Chondrocyte (in vitro differentiated cells): ENCODE measurements at places on chromosomes 1 and 21.

DNA sequence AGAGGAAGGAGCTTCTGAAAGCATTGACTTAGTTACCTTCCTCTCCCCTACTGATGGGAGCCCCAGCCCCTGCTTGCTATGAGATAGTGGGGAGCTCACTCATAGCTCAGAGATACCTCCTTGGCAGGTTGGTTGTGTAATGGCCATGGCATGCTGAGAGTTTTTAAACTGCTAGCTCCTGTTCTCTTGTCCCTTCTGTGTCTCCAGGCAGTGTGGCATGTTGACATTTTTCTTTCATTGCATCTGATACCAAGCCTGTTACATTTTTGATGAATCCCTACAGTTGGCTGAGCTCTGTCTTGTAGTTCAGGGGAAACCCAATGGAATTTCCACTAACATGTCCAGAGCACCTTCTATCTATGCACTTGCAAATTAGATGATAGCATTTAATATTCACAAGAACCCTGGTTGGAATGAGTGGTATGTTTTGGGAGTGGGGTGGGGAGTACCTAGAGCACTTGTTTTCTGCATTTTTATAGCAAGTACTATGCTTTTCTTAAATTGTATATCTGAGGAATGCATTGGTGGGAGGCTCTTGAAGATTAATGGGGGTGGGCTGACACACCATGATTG lies 39.1 kb upstream of the EFCAB14 start:
- no peak for DNase-seq

DNA sequence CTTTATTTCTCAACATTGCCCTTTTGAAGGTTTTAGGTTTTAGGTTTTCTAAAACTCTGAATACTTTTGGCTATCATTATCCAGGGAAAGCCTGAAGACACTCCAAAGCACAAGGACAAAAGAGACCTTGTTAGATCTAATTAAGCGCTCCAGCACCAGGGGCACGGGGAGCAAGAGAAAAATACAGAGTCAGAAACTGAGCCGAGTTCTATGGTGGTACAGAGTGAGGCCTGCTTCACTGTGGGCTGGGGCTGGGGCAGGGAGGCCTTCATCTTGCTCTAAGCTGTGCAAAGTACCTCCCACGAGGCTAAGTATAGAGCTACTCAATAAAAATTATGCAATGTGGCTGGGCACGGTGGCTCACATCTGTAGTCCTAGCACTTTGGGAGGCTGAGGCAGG lies 19.7 kb upstream of the RAB4A start:
- no peak for DNase-seq

DNA sequence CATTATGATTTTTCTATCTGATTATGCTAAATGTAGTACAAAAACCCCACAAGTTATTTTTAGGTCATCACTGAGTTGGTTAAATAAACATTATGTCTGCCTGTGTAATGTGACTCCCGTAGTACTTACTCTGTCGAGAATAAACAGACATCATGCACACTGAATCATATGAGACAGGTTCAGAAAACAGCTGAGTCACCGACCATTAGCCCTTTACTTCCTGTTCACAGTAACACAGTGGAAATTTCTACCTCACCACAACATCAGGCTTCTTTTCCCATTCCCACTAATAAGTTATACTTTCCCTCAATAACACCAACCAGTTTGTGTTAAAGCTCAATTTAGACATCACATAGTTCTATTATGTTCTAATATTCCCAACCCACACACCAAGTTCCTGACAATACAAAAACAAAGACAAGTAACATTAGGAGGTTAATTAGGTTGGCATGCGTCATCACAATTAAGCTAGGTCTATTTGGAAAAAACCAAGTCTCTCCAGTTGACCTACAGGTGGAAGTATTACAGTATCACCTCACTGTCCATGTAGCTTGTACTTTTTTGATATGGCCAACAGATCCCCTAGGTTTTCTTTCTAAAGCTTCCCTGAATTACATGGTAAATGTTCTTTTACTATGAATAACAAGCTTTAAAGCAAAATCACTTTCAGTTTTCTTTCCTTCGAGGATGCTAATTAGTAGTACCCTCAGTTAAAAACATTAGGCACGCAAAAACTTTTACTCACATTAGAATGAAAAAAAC lies 154.2 kb downstream of the EIF4G3 start:
- DNase-seq = no peak

DNA sequence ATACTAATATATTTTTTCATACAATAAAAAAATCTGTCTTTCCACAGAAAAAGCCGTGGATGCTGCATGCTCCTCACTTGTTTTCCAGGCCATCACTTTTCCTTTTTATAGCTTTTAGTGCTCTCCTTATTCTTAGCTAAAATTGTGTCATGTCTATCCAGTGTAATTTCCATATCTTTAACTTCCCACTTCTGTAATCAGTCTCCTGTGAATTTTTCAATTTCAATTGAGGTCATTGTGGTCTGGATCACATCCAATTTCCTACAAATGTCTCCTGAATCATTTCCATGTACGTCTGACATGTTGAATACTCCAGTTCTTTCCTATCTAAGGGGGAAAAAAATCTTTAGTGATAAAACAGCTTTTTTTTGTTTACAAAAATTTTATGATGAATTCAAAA lies 838.2 kb upstream of the B3GALT2 start:
- DNase-seq = no peak

DNA sequence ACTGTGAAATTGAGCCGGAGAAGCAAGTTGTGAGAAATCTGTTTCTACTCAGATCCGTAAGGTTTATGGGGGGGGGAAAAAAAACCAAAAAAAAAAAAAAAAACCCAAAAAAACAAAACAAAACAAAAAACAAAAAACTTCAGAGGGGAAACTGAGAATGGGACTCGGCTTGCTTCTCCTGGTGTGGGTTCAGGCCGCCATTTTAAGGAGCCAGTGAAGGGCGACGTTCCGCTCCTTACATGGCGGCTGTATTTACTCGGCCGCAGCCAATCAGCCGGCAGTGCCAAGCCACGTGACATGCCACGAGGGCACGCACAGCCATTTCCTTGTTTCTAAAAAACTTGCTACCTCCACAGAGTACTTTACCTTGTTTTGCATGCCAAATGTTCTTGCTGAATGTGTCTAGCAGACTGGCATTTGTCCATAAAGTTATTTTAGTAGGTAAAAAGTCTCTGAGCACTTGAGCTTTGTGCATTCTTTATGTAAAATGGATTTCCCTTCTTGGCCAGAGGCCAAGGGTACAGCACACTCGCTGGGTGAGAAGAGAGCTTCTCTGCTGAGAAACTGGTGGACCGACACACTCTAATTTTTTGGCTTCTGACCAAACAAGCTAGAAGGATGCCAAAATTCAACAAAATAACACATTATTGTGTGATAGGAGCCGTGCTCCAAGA lies 101.8 kb downstream of the NFIA start:
- DNase-seq = no peak

GRCh38 chr1:218408942-218409341 lies 63.8 kb downstream of the TGFB2 start:
- DNase-seq = no peak

- DNase-seq = no peak
Measured at GRCh38 chr21:26782747-26783146, 62.5 kb downstream of the ADAMTS1 start.
